ENCODE measurements at places on chromosomes 13 and 19. TPM values are rescaled to one million over a fixed set of nuclear protein-coding genes. Genes with fewer than 3 reads are reported as not detected.

The RAB20 gene
- total RNA-seq: 1.3 TPM

The CDX2 gene
- total RNA-seq: not detected

The ZNF579 gene
- 2.4 TPM for total RNA-seq

The HTR2A gene
- not detected for total RNA-seq

The SPTBN4 gene
- total RNA-seq: 0.22 TPM

The PLIN5 gene
- total RNA-seq: 4.6 TPM

The APC2 gene
- total RNA-seq: under 0.01 TPM

The SLC10A2 gene
- total RNA-seq: not detected

The COX7A1 gene
- 88.5 TPM for total RNA-seq

The RAB3D gene
- 31.5 TPM for total RNA-seq

The HCST gene
- 0.22 TPM for total RNA-seq

The FCGBP gene
- under 0.01 TPM for total RNA-seq

The TMEM221 gene
- total RNA-seq: not detected

The FFAR3 gene
- total RNA-seq: under 0.01 TPM

The GPR180 gene
- 8.5 TPM for total RNA-seq

The FAM83E gene
- 0.65 TPM for total RNA-seq

The KLK1 gene
- not detected for total RNA-seq

The RNF225 gene
- total RNA-seq: not detected

The CGB2 gene
- total RNA-seq: not detected

The GGACT gene
- 3.9 TPM for total RNA-seq

The CYP4F8 gene
- total RNA-seq: not detected

The ZNF497 gene
- total RNA-seq: 0.65 TPM

The PHLDB3 gene
- total RNA-seq: 23.1 TPM
